ENCODE measurements at places on chromosomes 7 and 10. TPM values are rescaled to one million over a fixed set of nuclear protein-coding genes. Genes with fewer than 3 reads are reported as not detected.

DNA sequence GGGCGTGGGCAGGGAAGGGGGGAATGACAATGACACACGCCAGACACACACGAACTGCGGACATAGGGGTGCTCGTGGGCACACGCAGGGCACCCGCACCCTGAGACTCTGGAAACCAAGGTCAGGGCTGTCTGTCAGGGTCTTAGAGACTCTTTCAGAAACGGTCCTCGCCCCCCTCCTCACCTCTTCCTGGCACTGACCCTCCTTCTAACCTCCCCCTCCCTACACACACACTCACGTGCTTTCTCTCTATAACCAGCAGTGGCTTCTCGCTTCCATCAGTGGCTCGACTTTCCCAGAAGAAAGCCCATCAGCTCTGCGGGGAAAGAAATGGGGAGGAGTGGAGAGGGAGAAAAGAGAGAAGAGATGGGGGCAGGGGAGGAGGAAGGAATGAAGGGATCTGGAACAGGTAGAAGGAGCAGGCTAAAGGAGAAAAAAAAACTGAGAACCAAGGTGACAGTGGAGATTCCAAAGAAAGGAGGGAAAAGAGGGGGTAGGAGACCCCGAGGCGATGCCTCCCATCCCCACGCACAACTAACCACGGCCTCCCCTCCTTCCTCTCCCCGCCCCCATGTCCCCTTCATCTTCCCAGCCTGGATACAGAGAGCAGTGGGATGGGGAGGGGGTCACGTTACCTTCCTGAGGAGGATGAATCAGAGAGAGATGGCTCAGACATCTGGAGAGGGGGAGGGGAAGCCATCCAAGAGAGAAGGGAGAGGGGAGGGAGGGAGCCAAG, 1.7 kb upstream of the VGF start:
- peak; percentile 91 for DNase-seq

GRCh38 chr10:13078912-13079775, 20.8 kb upstream of the OPTN start:
- DNase-seq: no peak

GRCh38 chr7:116236020-116236630, 25.8 kb downstream of the TES start:
- peak; percentile 15 for DNase-seq

DNA sequence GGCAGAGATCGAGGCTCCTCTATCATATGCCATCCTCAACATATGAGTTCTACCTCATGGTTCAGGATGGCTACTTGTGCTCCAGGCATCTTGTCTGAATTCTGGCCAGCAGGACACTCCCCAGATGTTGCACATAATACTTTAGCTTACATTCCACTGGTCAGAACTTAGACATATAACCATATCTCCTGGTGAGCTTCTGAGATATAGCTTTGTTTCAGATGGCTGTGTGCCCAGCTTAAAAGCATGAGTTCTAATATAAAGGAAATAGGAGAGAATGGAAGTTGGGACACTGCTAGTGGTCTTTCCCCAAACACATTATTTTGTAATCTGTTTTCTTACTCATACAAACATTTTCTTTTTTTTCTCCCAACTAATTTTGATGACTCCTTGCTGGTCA, 50.8 kb upstream of the IFRD1 start:
- DNase-seq: no peak

DNA sequence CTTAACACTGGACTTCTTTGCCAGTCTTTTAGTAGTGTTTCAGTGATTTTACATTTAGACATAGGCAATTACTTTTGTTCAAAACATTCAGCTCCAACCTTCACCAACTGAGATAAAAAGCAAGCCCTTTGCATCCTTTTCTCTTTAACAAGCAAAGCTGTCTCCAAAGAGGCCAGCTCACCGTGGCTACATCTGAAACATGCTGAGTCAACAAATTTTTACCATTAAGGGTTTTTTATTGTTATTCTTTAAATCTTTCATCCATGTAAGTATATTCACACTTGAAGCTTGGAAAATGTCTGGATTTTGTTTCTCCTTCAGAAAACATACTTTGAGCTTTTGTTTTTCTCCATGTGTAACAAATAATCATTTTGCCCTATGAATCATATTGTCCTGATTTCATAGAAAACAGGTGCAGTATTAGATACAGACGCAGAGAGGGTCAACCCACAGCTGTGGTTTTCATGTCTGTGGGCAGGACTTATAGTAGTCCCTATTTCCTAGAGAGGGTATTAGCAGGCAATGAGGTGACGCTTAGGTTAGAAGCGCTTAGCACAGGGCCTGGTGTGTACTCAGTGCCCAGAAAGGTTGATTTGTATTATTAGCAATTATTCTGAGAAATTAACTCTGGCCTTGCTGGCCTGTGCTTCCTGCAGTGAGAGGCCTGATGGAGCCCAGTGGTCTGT, 99.5 kb downstream of the MKI67 start:
- DNase-seq: no peak

- no peak for DNase-seq
These were observed 33.5 kb downstream of the ANXA8 start for GRCh38 chr10:47450442-47450841.

DNA sequence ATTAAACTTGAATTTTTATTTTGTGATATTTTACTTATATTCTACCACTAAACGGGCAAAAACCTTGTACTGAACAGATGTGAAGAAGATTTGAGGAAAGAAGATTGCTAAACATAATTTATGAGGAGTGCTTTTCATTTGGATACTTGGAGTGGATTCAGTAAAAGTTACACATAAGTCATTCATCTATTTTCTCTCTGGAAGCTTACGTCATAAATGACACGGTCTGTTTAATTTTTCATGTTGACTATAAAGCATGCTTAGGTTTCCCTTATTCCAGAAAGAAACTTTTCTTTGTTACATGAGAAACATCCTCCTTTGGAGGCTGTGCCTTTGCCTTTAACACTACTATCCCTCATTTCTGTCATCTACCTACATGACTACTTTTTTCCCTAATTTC, 53.9 kb downstream of the TFEC start:
- no peak for DNase-seq

- DNase-seq: peak; percentile 63
These were observed 13.1 kb upstream of the CUX1 start for GRCh38 chr7:101804088-101804963.

- DNase-seq: no peak
These were observed 97.6 kb downstream of the PRPF18 start for GRCh38 chr10:13684252-13684791.

GRCh38 chr7:107480932-107481331, 11.1 kb downstream of the GPR22 start:
- no peak for DNase-seq

GRCh38 chr10:1488970-1489548, 248.3 kb downstream of the ADARB2 start:
- peak; percentile 9 for DNase-seq

DNA sequence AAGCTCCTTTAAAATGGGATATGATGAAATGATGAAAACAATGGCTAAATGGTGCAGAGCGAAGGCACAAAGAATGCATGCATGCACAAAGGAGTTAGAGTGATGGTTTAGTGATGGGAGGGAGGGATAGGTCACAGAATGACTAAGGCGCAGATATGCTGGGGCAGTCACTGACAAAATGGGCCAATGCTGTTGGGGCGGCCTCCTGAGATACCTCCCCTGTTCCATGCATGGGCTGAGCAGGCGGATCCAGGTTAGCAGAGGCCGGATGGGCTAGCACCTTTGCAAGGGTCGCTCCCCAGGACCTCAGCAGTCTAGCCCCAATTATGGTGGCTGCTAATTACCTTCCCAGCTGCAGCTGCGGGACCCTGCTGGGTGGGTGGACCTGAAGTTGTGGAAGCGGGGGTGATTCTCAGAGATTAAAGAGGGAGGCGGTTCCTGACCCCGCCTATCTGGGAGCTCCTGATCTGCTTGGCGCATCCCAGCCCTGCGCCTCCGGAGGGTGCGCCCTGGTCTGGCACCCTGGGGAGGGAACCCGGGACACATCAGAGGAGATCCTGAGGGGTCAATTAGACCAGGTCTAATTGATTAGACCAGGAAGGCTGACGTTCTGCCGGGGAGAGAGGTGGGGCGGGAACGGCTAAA, 175.0 kb downstream of the CYP26A1 start:
- peak; percentile 26 for DNase-seq

GIMAP5 gene
- total RNA-seq: not detected

MET gene
- 14.6 TPM for total RNA-seq

MAT1A gene
- total RNA-seq: 0.52 TPM

SPDYE8 gene
- total RNA-seq: not detected

H2BK1 gene
- total RNA-seq: not detected

LIPN gene
- not detected for total RNA-seq

KCNMA1 gene
- total RNA-seq: 0.94 TPM

ADCYAP1R1 gene
- total RNA-seq: 1.8 TPM

PTPN20 gene
- not detected for total RNA-seq

NPSR1 gene
- not detected for total RNA-seq

VIPR2 gene
- total RNA-seq: 2.5 TPM

TMEM106B gene
- total RNA-seq: 26.6 TPM

HOGA1 gene
- total RNA-seq: not detected

UTF1 gene
- 8.8 TPM for total RNA-seq

GRM3 gene
- 0.30 TPM for total RNA-seq

All from H7 (cell line).